ENCODE measurements at places on chromosomes 7 and 10.
A peak's percentile ranks its signal among the peaks of the same experiment; 100 is the strongest.

- DNase-seq, result no peak
These were observed 153.4 kb upstream of the LANCL2 start for GRCh38 chr7:55211726-55212125.

DNA sequence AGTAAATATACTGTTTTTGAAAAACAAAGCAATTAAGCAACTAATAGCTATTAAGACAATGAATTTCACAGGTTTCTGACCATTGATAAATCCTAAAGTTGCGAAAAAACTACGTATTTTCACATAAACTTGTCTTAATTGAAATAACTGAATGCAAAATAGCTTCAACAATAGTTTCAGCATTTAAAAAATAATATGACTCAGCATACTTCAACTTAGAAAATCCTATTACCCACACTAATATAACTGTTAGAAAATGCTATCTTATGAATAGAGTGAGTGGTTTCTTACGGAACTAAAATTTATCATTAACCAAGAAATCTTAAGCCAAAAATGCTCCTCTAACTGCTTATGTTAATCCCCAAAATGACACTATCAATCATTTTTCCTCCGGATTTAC is 183.9 kb downstream of the AVL9 start:
- no peak for DNase-seq

DNA sequence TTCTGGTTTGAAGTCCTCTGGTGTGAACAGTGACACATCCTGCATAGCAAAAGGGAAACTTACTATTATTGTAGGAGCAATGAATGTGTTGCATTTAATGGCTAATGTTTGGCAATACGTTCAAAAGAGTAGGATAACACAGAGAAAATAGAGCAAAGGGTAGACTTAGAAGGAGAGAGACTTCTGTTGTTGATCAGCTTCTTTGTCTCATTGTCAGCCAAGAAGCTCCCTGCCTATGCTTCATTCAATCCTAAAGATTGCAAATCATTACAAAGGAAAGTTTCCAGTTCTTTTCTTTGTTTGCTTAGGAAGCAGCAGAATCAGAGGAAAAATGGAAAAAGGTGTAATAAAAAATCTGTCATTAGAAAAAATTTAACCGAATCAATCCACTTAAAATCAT is 7.9 kb upstream of the TSPAN13 start:
- no peak for DNase-seq

- no peak for DNase-seq
These were observed 23.7 kb upstream of the LRRN3 start for GRCh38 chr7:111067251-111067650.

DNA sequence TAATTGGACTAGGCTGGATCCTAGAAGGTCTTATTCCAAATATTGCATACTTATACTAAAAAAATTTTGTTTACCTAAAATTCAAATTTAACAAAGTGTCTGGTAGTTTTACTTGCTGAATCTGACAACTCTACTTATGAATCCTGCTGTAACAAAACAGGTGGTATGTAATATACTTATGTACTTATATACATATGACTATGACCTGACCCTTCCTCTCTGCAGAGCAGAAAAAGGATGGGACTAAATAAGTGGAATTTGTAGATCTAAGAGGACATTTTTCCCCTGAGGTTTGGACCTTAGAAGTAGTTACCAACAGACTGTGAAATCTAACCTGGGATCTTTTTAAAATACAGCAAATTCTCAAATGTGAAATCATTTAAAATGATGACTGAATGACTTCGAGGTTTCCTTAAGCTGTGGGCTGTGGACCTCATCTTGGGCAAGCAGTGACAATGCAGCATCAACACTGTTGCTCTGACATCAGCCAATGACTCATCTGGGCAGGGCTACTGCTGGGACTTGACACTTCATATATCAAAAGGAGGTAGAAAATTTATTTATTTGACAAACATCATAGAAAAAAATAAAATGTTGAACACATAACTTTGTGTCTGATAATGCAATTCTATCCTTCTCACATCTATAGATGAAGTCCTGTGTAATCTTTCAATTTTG is 73.6 kb downstream of the RELN start:
- no peak for DNase-seq

GRCh38 chr7:129225931-129226572 is 1.2 kb downstream of the AHCYL2 start:
- DNase-seq, result no peak

DNA sequence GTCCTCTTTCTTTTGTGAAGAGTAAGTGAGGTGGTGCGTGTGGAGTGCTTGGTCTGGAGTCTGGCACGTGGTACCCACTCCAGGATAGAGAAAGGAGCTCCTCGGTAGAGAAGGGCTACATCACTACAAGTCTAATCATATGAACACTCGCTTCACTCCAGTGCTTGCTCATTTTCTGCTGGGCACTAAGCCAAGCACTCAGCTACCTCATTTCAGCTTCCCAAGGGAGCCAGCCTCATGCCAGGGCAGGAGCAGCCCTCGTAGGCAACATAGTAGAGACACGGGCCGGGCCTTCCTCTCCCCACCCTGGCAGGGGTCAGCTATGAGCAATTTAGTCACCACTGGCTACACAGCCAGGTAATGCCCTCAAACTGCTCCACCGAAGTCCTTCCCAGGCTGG is 11.4 kb upstream of the HSPA12A start:
- DNase-seq, result no peak

DNA sequence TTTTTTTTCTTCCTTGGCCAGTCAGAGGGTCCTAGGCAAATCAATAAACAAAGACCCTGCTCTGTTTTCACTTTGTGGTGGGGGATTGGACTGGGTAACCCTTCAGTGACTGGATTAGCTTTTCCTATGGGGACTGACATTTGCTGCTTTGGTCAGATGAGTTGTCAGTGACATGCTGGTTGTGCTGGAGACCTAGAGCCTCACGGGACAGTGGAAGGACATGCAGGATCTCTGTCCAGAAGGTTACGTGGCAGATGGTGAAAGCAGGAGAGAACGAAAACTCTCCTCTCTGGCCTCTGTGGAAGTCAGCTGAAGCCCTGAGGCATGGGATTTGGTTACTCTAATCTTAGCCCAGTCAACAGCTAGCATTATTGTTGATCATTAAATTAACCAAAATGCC is 90.0 kb upstream of the BMPER start:
- DNase-seq, result no peak

- DNase-seq, result no peak
These were observed 205.2 kb upstream of the PPP2R2D start for GRCh38 chr10:131695496-131696165.

GRCh38 chr7:154965014-154965413 is 37.9 kb downstream of the PAXIP1 start:
- DNase-seq, result no peak

DNA sequence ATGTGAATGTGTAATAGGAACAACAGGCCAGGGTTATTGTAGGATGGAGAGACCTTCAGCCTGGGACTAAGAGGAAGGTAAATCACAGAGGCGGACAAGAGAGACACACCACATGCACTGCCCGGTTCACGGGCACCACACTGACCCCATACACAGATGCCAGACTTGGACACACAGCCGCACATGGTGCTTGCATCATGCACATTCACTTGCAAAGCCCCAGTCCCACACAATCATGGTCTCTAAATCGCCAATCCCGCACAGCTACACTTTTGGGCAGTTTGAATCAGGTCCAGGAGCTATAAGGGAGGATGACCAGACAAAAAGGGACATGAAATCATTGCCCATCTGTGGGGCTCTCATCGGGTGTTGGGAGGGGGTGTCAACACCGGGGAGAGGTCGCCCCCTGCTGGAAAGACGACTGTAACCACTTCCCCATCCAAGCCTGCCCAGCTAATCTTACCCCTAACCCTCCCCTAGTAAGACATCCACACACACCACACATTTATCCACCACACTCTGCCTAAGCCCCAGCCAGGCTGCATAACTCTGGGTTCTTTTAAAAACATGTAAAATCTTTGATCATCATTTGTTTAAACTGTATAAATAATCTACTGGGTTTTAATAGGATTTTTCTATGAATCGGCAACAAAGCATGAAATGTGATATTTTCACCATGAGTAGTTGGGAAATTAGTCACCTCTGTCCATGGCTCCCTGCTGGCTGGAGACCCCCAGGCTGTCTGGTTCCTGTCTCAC is 40.5 kb upstream of the SLF2 start:
- DNase-seq, result no peak

DNA sequence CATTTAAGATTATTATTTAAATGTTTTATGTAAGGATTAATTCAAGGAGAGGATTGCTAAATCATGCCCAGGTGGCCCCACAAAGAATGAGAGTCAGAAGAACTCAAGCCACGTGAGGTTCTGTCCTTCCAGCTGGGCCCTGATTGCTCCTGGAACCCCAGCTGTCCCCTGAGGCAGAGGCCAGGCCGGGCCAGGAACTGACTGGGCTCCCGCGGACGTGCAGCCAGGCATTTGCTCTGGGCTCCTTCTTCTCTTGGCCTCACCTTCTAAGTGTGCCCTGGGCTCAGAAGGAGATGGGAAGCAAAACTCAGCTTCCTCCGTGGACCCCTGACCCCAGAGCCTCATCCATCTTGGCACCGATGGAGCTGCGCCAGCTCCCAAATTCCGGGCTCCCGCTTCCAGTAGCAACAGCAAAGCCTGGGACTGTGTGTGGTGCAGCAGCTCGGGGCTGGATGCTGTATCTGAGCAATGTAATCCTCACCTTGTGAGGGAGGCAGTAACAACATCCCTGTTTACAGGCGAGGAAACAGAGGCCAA is 250.6 kb upstream of the PPP2R2D start:
- DNase-seq, result no peak

- DNase-seq, result no peak
These were observed 5.9 kb downstream of the ITGB1 start for GRCh38 chr10:32952094-32952493.

DNA sequence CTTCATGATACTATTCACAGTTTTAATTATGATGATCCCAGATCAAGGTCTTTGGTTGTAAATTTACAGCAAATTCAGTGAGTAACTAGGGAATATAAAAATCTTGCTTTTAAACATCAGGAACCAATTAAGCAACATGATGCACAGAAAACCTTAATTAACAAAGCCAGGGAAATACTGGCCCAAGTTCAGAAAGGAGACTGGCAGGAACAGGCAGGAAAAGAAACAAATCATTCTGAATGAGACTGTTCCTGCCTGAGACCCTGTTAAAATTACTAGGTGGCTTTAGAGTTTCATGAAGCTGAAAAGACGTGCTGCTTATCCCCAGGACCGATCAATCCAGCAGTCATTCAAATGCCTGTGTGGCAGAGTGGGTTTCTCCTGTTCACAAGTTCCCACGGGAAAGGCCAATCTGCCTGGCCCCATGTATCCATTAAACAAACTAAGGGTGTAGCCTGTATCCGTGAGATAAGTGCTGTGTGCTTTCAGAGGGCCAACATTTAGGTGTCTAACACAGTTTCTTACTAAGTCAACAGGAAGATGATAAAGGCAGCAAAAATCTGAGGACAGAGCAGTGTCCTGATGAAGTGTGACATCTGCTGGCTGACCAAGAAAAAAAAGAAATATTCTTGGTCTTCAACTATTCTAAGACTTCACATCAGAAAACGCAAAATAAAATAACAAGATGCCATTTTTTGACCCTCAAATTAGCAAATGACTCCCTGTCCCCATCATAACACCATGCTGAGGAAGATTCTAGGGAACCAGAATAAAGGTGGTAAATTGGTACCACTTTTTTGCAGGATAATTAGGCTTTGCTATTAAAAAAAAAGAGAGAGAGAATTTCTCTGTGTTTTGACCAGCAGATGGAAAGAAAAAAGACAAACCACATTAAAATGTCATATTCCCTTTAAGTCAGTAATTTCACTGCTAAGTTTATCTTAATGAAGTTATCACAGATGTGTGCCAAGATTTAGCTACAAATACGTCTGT is 34.2 kb downstream of the PUS7 start:
- DNase-seq, result no peak

DNA sequence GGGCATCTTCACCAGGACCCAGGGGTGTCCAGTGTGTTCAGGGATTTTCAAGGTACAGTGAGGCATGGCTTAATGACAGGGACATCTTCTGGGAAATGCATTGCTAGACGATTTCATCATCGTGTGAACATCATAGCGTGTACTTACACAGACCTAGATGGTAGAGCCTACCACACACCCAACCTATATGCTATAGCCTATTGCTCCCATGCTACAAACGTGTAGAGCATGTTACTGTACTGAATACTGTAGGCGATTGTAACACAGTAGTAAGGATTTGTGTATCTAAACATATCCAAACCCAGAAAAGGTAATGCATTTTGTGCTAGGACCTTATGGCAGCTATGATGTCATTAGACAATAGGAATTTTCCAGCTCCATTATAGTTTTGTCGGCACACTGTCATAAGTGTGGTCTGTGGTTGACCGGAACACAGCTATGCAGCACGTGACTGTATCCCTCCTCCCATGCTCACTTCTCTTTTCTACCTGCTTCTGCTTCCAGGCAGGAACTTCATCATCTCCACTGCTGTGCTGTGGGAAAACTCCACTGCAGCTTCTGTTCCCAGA is 416.2 kb upstream of the NFE2L3 start:
- no peak for DNase-seq

- DNase-seq, result peak; percentile 4
These were observed 707 bp upstream of the C1GALT1 start for GRCh38 chr7:7181519-7182155.

- no peak for DNase-seq
These were observed 20.6 kb upstream of the VPS37D start for GRCh38 chr7:73646785-73647724.

DNA sequence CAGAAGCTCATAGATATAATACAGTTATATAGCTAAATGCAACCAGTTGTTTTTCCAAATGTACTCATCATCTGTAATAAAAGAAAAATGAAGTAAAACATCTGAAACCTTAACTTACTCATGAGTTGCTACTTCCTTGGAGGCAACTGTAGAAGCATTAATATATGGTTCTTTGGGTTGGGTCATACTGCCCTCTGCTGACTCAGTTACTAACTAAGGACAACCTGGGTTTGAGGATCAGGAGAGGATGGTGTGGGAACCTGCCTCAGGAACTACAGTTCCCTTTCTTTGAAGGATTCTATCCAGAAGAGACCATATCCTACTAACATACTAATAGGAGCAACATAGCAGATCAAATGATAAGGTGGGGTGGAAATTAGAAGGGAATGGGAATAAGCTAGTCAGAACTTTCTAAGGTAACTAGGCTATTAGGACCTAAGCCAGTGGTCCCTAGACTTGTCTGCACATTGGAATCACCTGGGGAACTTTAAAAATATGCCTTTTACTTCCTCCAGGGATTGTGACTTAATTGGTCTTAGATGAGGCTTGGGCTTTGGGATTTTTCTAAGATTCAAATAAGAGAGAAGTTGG is 20.7 kb downstream of the COX15 start:
- DNase-seq, result peak; percentile 7

GRCh38 chr10:42490368-42490767 is 148.0 kb downstream of the ZNF33B start:
- no peak for DNase-seq

GRCh38 chr7:2031451-2031845 is 201.3 kb downstream of the MAD1L1 start:
- no peak for DNase-seq

GRCh38 chr7:463362-463781 is 56.3 kb downstream of the PDGFA start:
- DNase-seq, result no peak

GRCh38 chr7:54904130-54904529 is 114.7 kb upstream of the EGFR start:
- no peak for DNase-seq

GRCh38 chr7:128963327-128963757 is 25.6 kb downstream of the IRF5 start:
- no peak for DNase-seq

Data from stimulated activated CD8-positive, alpha-beta memory T cell treated with anti-CD3 and anti-CD28 coated beads, Interleukin-15, amount 100 ng/mL, for 4 hours (primary cell).